ENCODE measurements at places on chromosomes 5 and 9.

- no peak for DNase-seq
Observed at GRCh38 chr5:134079748-134080581, 34.5 kb upstream of the TCF7 start.

GRCh38 chr5:82640916-82641315 is 362.8 kb upstream of the RPS23 start:
- DNase-seq: no peak

GRCh38 chr5:69467442-69468225 is 25.0 kb upstream of the OCLN start:
- DNase-seq: no peak

- DNase-seq: no peak
Observed at GRCh38 chr9:136017289-136018190, 56.4 kb upstream of the UBAC1 start.

DNA sequence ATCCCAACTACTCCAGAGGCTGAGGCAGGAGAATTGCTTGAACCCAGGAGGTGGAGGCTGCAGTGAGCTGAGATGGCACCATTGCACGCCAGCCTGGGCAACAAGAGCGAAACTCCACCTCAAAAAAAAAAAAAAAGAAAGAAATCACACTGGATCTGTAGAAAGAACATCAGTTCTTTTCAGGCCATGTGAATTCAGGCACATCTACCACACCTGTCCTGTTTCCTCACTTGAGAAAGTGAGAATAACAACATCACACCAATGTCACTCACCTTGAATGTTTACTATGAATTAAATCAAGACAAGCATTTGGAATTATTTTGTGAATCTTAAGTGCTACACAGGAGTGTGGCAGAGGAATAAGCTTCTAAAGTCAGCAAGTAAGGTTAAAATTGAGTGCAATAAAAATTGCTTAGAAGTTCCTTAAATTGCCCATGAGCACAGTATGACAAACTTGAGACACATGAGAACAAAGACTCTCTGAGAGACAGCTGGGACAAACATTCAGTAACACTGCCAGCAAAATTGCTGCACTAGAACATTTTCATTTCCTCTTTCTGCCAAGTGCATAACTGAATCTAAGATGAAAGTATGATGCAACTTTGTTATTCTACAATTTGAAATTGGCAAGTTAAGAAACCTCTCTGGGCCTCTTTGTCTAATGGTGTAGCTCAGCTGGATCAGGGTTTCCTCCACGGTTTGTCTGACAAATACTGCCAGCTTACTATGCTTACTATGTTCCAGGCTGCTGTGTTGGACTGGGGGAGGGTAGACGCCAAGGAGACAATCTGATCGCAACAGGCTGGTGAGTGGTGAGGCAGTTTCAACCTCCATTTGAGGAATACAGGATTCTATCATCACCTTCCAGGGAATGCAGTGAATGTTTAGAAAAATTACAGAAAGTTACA is 1.9 kb upstream of the RIC1 start:
- DNase-seq: no peak

GRCh38 chr5:72392326-72392733 is 72.2 kb downstream of the PTCD2 start:
- no peak for DNase-seq

GRCh38 chr9:137711678-137712105 is 92.9 kb downstream of the EHMT1 start:
- DNase-seq: no peak

DNA sequence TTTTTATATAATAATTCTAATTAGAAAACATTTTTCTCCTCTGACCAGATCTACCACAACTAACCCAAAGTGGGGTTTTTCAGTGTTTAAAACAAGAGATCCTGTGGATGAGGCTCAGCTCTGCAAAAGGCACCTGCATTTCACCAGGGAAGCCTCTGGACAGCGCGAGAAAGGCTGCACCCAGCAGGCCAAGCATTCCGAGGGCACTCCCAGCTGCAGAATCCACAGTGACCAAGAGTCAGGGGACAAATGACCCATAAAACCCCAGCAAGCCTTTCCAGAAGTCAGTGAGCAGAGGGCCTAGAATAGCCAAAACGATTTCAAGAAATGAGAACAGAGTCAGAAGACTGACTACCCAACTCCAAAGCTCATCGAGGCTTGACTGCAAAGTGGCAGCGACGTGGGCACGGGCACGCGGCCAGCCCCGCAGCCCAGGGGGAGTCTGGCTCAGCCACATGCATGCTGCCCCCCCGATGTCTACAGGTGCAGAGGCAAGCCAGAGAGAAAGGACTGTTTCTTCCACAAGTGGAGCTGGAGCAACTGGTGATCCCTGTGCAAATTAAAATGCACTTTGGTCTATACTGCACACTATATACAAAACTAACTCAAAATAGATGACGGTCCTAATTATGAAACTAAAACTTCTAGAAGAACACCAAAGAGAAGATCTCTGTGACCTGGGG is 26.2 kb downstream of the TPPP start:
- DNase-seq: no peak

DNA sequence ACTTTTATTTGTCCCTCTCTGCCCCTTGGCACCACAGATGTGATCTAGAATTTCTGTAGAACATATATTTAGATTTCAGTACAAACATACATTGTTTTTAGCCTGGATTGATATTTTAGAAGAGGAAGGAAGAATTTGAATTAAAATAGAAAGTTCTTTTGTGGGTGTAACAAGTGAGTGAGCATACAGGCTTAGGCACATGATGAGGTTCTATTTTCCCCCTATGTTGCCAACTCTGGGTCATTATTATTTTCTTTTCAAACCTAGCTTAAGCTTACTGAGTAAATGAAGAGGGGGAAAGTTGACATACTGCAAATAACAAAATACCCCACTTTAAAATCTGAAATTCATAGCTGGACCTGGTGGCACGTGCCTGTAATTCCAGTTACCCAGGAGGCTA is 102.9 kb downstream of the GCNT1 start:
- DNase-seq: no peak

- DNase-seq: no peak
Observed at GRCh38 chr9:69317894-69318293, 7.1 kb upstream of the ENTREP1 start.

- no peak for DNase-seq
Observed at GRCh38 chr5:154384480-154385235, 61.1 kb upstream of the SAP30L start.

- no peak for DNase-seq
Observed at GRCh38 chr5:159788835-159789331, 127.4 kb upstream of the ADRA1B start.

GRCh38 chr5:154351141-154351540 is 94.7 kb upstream of the SAP30L start:
- no peak for DNase-seq

DNA sequence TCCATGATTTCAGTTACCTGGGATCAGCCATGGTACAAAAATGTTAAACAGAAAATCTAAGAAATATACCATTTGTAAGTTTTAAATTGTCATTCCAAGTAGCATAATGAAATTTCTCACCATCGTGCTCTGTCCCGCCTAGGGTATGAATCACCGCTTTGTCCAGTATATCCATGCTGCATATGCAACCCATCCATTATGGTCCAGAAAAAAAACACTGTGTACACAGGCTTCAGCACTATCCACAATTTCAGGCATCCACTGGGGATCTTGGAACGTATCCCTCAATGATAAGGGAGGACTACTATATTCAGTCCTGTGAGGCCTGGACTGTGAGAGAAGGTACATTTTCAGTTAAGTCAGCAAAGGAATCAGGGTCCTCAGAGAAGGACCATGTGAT is 37.6 kb upstream of the HNRNPA0 start:
- no peak for DNase-seq

DNA sequence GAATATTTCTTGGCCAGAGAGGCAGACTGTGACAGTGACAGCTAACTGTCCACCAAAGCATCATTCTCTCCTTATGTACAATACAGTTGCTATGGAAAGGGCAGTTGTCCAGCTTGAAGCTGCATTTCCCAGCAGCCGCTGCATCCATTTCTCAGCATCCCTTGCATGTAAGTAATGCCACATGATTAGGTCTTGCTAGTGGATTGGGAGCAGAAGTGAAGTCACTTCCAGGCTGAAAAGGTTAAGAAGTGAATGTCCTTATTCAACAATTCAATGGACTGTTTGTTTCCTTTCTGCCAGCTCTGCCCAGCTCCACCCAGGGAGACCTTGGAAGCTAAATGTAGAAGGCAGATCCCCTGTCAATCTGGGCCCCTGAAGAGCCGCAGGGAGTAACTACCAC is 26.1 kb upstream of the RETREG1 start:
- no peak for DNase-seq

DNA sequence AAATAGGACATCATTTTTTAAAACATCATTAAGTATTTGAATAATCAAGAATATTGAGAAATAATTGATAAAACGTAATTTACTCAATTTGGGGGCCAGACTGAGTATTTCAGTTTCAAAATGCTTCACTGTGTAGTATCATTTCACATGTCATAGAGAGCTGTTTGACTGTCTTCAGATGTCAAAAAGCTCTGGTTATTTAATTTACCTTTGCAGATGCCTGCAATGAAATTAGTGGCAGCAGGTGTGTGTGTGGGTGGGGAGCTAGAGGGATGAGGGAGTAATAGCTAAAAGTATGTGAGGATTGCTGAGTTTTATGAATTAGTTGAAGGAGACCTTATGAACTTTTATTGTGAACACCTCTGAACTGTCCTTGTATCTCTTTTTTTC is 567.2 kb upstream of the MEF2C start:
- no peak for DNase-seq

- no peak for DNase-seq
Observed at GRCh38 chr5:155052532-155052931, 39.0 kb downstream of the KIF4B start.

GRCh38 chr5:154505567-154505966 is 27.5 kb upstream of the HAND1 start:
- no peak for DNase-seq

DNA sequence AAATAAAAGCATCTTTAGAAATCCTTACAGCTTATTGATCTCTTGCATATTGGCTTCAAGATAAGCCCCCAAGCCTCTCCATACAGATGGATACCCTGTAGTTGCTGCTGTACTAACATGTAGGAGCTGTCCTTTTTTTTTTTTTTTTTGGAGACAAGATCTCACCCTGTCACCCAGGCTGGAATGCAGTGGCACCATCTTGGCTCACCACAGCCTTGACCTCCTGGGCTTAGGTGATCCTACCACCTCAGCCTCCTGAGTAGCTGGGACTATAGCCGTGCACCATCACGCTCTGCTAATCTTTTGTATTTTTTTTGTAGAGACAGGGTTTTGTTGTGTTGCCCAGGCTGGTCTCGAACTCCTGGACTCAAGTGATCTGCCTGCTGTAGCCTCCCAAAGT is 35.4 kb downstream of the SNX30 start:
- no peak for DNase-seq

GRCh38 chr9:125805586-125805985 is 58.4 kb downstream of the PBX3 start:
- no peak for DNase-seq

DNA sequence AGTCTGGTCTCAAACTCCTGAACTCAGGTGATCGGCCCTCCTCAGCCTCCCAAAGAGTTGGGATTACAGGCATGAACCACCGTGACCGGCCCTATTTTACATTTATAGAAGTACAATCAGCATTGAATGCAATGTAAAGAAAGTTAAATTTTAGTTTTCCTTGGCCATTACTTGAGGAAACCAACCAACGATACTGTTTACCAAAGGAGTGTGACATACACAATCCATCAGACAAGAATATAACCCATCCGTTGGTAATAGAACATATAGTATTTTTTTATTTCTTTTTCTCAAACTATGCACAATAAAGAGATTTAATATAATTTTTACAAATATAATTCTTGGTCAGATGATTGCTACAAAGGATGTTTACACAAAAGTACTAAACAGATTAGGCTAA is 63.1 kb upstream of the MOCS2 start:
- DNase-seq: no peak

DNA sequence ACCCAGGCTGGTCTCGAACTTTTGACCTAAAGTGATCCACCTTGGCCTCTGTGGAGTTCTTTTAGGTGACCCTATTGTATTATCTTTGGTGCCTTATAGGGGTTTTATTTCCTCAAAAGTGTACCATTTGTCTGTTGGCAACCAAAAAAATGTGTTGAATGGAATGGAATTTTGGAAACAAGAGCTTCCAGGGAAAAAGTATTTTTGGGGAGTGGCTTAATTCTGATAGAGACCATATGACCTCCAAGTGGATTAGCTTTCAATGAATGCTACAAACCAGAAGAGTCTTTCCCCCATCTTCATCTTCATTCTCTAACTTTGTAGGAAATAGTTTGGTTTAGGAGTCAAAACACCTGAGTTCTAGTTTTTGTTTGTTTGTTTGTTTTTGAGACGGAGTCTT is 3.4 kb upstream of the OGN start:
- DNase-seq: no peak

GRCh38 chr5:147691130-147691529 is 91.4 kb downstream of the JAKMIP2 start:
- DNase-seq: no peak

GRCh38 chr5:97229688-97230285 is 46.7 kb upstream of the RIOK2 start:
- DNase-seq: no peak

GRCh38 chr9:119333507-119334229 is 35.6 kb downstream of the BRINP1 start:
- DNase-seq: no peak

DNA sequence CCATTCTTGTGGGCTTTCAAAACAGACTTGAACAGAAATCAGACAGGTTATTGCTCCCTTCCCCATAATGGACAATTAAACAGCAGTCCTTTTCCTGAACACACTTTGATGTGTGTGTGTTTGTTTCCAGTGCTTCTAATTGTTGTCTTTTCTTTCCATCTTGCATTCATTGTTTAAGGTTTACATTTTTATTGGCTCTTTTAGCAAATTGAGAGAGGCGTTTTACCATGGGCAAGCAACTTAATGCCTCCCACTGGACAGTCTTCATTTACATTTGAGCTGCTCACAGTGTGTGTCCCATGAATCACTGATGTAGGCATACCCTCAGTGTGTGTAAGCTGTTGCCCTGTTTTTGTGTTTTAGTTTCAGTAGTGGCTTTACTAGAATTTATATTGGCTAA is 25.0 kb downstream of the WDR36 start:
- no peak for DNase-seq

DNA sequence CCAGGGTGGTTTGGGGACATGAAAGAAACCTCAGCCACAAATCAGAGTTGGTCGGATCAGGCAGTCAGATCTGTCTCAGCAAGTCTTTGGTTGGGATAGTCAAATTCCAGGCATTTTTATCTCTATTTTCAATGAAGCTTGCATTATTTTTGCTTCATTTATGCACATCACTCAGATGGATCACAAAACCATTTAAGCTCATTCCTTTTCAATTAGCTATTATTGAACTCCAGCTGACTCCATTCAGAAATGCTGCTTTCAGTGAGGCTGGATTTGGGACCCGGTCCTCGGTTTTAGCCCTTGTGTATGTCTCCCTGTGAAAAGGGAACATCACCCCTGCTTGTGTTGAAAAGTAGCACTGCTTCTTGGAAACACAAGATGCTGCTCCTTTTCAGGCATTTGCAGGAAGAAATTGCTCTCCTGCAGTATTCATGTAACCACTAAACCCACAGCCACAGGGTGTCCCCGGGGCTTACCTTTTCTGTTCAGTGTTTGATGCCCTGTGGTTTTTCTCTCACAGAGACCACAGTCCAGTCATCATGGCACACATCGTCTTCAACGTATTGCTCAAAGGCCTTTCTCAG is 232.9 kb downstream of the NFIB start:
- DNase-seq: no peak

- DNase-seq: no peak
Observed at GRCh38 chr5:138354387-138354786, 1.9 kb downstream of the KDM3B start.

Data from smooth muscle cell of the brain vasculature (primary cell).